NCI-H2029 treated with DMSO at 0.1 percent for 48 hours (cell line): ENCODE measurements at places on chromosomes 1 and 21.

- DNase-seq: no peak
Observed at GRCh38 chr1:180646093-180646492, 14.3 kb downstream of the XPR1 start.

DNA sequence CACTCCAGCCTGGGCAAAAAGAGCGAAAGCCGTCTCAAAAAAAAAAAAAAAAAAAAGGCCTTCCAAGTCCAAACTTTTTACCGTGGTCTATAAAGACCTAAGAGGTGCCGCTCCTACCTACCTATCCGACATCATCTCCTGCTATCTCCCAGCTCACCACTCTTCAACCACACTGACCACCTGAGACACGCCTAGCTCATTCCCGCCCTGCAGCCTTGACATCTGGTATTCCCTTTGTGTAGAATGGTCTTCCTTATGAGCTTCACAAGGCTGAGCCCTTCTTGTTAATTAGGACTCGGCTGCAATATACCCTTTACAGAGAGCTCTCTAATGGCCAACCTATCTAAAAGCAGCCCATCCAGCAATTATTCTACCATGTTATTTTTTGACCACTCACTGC is 680 bp downstream of the MAGOH start:
- no peak for DNase-seq

DNA sequence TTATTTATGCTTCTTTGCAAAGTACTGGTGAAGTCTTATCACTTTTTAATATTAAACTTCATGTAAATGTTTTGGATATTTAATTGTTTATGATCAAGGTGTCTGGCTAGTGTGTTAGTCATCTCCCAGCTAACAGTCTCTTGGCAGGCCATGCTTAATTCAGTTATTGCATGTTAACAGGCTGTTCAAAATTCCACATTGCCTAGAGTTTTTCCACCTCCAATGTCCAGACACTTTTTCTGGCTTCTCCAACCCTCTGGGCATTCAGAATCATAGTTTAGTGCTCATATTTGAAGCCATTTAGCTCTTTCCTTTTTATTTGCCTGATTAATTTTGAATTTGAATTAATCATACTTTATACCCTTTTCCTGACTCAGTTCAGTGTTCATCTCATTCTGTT is 69.2 kb downstream of the OLFML2B start:
- DNase-seq: no peak

GRCh38 chr1:27142464-27142863 is 12.5 kb downstream of the SLC9A1 start:
- no peak for DNase-seq

- DNase-seq: no peak
Observed at GRCh38 chr1:27414091-27414490, 21.7 kb downstream of the GPR3 start.

- DNase-seq: peak; percentile 48
Observed at GRCh38 chr1:159009704-159010361, at the start of gene IFI16. Gene IFI16 (plus strand): TSS chr1:159009907. CDS start chr1:159014681, 4,774 bp downstream.

- no peak for DNase-seq
Observed at GRCh38 chr1:180028864-180029263, 74.3 kb downstream of the CEP350 start.

GRCh38 chr1:114690148-114690547 is 5.2 kb downstream of the AMPD1 start:
- DNase-seq: no peak

GRCh38 chr21:32184485-32184884 is 94.4 kb downstream of the MIS18A start:
- no peak for DNase-seq

DNA sequence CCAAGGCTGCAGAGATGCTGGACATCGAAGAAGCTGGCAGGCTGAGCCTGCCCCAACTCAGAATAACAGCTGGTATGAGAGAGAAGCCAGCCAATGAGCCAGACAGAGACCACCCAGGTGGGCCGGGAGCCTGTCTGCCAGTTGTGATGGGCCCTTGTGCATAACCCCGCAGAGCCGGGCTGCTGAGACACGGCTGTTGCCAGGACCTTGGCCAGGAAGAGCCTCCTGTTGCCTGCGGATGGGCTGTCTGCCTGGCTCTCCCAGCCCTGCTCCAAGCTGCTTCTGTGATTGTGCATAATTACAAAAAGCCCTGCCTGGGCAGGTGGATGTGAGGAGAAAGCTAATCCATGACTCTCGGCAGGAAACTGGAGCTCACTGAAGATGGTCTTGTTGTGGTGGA is 126.5 kb downstream of the CAPN8 start:
- DNase-seq: no peak

GRCh38 chr1:202281316-202282024 is 60.3 kb downstream of the UBE2T start:
- DNase-seq: no peak

DNA sequence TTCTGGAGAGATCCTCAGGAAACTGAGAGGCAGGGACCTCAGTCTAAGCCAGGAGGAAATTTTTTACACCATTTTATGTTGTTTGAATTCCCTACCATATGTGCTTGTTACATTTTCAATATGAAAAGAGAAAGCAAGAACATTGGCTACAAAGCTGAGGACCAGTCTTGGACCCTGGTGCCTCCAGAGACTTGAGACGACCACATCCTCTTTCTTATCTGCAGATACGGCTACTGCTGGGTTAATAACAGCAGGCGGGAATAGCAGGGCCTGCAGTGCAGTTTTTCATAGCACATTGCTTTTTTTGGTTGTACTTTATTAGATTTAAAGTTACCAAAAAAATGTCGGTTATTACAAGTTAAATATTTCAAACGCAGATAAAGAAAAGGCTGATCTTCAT is 3.9 kb downstream of the KDM4A start:
- no peak for DNase-seq

DNA sequence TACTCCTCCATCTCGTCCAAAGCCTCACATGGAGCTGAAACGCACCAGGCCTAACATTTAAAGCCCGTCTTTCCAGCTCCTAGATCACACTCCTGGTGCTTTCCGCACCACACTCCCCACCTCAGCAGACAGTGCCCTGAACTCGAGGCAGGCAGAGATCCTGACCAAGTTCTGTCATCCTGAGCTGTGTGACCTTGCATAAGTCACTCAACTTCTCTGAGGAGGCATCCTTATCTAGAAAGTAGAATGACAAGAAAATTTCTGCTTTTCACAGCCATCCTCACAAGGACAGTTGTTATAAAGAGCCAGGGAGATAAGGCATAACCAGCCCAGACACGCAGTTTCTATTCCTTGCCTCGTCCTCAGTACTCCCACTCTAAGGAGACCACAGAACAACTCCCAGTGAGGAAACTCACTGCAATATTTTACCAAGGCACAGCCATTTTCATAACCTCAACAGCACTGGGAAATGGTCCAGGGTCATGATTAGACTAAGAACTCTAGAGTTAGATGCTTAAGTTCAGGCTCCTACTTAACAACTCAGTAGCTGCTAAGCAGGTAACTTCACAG is 3.1 kb downstream of the LRP8 start:
- DNase-seq: no peak

DNA sequence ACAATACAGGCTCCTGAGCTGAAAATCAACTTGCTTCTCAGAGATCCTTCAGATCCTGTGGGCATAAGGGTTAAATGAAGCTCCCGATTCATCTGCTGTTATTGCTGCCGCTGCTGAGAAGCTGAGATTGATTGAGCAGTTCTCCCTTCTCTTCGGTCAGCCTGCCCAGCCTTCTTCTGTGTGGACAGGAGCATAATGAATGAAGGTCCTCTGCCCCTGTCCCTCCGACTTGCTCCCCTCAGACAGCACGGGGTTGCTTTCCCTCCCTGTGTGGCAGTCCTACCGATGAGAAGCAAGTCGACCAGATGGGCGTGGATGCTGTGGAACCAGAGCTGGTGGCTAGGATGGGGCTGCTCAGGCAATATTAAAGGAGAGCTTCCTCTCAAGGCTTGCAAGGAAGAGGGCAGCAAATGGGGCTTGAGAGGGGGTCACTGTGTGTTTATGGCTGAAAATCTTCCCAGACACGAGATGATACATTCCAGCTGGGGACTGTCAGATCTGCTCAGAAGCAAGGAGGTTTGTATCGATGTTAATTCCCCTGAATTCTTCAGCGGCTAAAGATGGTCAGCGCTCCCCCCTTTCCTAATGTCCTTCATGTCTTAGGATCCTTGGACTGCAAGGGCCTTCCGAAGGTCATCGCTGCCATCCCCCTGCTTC is 63.9 kb upstream of the GOLT1A start:
- no peak for DNase-seq

- DNase-seq: no peak
Observed at GRCh38 chr1:82287556-82287955, 486.8 kb downstream of the ADGRL2 start.

DNA sequence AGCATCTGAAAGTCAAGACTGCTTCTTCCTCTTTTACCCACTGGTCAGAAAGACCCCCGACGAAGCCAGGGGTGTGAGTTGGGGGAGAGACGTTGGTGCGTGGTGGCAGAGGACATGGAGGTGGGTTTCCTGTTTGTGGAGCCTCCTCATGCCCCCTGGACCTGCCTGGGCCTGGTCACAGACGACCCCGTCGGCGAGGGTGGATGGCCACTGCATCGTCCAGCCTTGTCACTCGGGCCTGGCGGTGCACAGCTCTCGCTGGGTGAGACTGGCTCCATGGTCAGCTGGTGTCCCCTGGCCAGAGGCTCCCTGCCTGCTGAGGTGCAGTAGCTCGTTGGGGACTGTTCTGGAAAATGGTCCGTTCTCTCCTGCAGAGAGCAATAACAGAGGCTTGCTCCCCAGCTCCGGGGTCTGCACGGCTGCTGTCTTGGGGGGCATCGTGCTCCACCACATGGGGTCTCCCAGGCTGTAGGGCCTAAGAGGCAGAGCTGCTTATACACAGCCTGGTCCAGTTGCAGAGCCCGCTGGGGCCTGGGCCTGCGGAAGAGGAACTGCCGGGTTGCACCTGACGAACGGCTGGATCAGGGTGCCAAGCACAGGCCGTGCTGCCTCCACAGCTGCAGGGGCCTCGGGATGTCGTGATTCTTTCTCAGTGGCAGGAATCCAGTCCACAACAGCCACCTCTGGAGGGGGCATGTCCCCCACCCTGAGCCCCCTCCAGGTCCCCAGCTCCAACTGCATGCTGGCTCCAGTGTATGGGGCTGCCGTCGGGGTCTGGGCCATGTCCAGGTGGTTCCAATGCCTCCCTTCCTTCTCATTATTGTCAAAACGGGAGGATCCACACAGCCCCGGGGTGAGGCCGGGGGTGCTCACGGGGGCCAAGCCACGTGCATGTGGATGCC is 18.0 kb upstream of the ACTRT2 start:
- no peak for DNase-seq

DNA sequence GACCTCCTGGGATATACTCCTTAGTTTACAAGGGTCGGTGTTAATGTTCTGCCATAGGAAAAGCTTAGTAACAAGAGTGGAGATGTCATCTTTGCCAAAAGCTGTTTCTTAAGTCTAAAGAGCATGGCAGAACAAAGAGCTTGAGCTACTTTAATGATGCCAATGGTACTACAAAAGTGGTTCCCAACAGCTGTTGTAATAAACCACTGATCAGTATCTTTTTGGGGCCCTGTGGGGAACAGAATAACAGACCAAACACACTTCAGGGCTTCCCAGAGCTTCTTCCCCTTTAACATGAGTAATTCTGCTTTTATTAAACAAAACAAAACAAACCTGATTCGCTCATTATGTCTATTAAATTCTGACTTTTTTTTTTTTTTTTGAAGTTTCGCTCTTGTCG is 116.3 kb downstream of the NCAM2 start:
- DNase-seq: no peak

DNA sequence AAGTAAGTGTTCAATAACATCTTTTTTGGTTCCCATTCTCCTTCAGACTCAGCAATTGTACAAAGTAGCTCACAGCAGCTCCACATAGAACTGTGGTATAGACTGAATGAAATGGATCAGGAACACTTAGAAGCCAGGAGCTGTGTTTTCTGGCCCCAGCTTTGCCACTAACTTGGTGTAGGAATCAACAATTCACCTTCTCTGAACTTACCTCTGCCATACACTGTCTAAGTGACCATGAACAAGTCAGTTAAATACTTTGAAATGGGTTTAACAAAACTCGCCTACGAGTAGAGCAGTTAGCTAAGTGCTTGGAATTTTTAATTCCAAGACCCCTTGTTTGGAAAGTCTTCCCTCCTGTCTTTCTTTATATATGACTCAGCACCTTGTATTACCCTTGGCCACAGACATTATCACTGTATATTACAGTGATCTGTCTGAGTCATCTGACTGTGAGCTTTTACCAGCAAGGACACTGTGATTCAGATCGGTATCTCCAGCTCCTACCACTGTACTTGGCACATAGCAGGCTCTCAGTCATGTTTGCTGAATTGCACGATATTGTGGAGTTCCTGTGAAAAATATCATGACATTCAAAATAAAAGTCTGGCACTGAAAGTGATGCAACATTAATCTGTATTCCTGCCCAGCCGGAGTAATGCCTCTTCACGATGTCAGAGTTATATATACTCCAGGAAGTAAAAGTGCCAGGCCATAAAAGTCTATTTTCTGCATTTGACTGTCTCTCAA is 101.7 kb upstream of the BEND5 start:
- DNase-seq: no peak

DNA sequence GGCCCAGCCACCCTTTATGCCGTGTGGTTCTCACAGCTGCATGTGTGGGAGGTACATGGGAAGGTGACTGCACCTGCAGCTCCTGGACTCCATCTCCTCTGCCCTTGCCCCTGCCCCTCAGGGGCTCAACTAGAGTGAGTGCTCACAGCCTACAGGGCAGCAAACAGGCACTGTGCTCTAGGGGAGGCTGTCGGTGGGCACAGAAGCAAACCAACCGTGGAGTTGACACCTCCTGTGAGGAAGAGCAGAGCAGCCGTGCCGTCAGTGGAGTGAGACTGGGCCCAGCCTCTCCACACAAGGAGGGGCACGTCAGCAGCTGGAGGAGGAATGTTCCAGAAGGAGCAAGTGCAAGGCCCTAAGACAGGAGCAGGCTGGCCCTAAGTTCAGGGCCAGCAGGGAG is 32.7 kb downstream of the BMP8A start:
- DNase-seq: no peak

GRCh38 chr1:156833603-156834002 is 17.0 kb upstream of the SH2D2A start:
- no peak for DNase-seq

DNA sequence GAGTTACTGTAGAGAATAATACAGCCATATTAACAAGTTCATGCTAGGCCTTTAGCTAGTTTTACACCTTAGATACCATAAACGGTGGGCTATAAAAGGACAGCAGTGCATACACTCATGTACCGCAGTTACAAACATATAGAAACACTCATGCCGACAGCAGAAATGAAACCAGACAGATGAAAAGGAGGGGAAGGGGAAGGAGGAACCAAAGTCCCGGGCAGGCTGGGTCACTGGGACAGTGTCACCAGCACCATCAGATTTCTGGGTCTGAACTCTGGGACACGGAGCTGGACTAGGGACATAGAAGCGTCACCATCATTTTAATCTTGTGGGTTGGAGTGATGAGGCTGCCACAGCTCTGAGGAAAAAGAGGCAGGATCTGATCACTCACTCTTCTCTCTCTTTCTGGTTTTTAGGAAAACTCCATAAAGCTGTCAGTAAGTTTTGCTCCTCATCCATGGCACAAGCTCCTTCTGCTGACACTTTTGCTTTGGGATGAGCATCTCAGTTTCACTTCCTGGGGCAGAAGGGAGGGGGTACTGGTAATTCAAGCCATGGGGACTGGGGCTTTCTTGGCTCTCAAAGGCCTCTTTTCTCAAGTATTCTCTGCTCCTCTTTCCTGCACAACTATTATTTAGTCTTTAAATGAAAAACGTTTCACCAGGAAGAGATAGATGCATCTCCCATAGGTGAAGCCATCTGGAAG is 7.8 kb upstream of the ZNF691 start:
- DNase-seq: no peak

GRCh38 chr1:20987831-20988825 is 188.6 kb downstream of the EIF4G3 start:
- DNase-seq: no peak

- DNase-seq: no peak
Observed at GRCh38 chr1:188462837-188463236, 1634.1 kb downstream of the PLA2G4A start.
